A549 treated with CpdA at 1 μM for 4 hours (cell line): ENCODE measurements at places on chromosomes 1 and 21. TPM values are rescaled to one million over a fixed set of nuclear protein-coding genes. Genes with fewer than 3 reads are reported as not detected.

The GPBP1L1 gene
- total RNA-seq: 33.1 to 57.0 TPM (median 35.1 TPM) in 5 replicates

The ZMPSTE24 gene
- 35.5 to 47.1 TPM (median 39.2 TPM) in 5 replicates for total RNA-seq

The AMY1A gene
- total RNA-seq: not detected in 5 replicates

The NHLH1 gene
- total RNA-seq: 0.10 to 0.78 TPM (median 0.48 TPM) in 5 replicates

The POLR3C gene
- total RNA-seq: 32.0 to 38.8 TPM (median 35.2 TPM) in 5 replicates
